ENCODE measurements at places on chromosomes 1 and 21.

- DNase-seq = no peak
Observed at GRCh38 chr1:80917225-80917624, 883.5 kb upstream of the ADGRL2 start.

DNA sequence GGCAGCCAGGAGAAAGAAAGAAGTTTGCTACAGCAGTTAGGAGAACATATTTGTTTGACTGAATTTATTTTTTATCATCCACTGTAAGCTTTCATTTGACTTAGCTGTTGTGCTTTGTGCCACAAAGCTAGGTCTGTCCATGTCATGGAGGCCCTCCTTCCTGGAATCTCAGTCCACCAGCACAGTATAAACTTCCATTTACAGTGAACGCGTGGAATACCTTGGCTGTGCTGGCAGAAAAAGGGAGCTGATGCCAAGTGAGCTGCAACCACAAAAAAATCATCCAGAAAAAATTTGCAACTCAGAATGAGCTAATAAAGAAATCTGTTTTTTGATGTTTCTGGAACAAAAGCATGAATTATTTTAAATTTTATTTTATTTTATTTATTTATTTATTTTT is 72.6 kb downstream of the ATP6V1G3 start:
- no peak for DNase-seq

DNA sequence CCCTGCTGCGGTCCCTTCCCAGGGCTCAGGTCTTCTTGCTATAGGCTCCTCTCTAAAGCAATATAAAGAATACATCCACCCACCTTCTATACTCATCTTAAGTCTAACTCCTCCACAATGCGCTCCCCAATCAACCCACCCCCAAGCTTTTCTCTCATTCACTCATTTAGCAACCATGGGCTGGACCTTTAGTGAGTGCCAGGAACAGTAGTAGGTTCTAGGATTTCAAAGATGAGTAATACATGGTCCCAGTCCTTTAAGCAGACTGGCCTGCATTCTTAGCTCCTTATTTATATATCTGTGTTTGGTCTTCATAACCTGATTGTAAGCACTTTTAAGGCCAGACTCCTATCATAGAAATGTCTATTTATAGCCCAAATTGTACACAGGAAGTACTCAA is 5.9 kb downstream of the CAMK1G start:
- DNase-seq = no peak

DNA sequence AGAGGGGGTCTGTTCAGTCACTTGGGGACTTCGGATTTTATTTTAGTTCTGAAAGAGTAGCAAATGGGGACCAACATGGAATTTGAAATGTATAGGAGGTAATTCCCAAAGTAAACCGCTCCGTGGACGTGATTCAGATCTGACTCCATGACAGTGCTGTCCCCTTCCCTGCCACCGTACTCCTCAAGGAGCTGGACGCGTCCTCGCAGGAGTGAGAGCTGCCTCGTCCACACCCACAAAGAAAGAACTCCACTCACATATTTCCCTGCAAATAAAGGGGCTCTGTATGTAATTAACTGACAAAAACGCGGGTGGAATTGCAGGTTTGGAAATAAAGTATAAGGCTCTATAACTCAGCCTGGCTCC is 183.6 kb downstream of the ETS2 start:
- no peak for DNase-seq

DNA sequence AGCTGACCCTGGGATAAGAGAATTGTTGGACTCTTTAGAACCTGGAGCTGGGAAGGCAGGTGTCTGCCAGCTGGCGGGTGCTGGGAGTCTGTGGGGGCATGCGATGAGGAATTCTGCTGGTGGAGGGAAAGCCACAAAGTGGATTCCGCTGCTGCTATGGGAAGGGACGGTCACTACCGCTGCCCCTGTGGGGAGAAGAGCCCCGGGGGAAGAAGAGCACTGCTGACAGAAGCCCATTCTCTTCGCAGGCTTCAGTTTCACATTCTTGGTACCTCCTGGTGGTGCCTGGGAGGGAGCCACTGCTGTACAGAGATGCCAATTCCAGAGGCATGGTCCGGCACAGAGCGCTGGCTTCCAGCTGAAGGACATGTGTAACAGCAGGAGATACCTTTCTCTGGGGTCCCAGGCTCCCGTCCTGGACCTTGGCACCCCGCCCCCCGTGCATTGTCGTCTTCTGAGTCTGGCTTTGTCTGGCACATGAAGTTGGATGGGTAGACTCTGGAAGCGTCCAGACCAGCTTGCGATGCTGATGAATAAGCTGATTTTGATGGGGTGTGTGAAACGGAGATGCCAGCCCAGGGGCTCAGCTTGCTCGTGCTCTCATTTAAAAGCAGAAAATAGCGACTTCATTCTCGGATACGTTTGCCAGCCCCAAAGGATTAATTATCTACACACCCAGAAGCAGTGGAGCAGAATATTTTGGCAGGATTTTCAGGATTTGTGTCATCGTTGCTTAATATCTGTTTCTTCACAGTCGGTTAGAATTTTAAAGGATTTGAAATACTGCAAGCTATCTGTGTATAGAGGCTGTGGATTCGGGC is 13.2 kb downstream of the PDXK start:
- no peak for DNase-seq

GRCh38 chr1:6243053-6243834 is 735 bp upstream of the HES3 start:
- no peak for DNase-seq

DNA sequence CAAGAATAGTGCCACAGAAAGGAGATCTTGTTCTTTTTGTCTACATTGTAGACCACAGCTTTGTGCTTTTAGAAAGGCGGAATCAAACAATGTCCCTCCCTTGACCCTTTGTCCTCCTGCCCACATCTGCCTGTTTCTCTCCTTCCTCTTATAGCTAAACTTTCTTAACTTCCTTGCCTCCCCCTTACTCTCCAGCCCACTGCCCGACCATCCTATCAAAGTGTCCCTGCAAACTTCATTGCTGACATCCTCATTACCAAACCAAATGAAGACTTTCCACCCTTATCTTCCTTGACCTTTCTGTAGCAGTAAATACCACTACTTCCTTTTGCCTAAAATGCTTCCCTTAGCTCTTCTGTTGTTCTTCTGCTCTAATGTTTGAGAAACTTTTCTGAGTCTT is 5.0 kb downstream of the SELP start:
- DNase-seq = no peak

- no peak for DNase-seq
Observed at GRCh38 chr1:152645146-152645545, 18.0 kb upstream of the LCE2D start.

DNA sequence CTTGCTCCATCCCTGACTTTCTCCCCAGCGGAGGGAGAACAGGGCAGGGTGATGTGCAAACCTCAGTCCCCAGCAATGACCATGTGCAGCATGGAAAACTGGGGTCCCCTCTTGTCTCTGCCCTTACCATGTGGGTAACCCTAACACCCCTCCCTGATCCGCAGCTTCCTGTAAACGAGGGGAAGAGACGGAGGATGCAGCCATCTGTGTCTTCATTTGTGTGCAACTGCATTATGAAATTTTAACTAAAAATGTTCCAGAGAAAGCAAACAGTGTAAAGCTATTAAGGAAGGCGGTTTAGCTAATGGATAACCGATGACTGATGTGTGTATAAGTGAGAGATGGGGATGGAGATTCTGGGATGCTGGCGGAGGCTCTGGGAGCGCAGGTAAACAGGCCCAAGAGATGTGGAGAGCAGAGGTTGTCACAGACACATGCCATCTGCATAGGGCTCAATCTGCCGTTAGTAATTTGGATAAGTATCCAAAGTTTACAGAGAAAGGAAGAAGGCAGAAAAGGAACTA is 206.6 kb downstream of the DSCAM start:
- DNase-seq = no peak

GRCh38 chr1:246032984-246033383 is 474.1 kb downstream of the SMYD3 start:
- no peak for DNase-seq

GRCh38 chr21:35414507-35415139 is 365.5 kb upstream of the RUNX1 start:
- no peak for DNase-seq

DNA sequence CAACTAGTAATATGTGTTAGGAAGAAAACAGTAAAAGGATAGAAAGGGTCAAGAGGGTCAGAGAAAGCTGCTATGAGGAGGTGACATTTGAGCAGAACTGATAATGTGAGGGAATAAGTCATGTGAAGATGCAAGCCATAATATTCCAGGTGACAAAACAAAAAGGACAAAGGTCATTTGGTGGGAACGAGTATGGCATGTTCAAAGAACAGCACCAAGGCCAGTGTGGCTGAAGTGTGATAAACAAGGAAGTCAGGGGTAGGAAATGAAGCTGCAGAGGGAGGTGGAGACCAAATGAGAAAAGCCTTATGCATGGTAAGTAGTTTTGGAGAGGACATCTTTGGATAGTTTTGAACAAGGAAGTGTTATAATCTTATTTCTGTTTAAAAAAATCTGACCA is 46.7 kb downstream of the LPGAT1 start:
- DNase-seq = no peak

DNA sequence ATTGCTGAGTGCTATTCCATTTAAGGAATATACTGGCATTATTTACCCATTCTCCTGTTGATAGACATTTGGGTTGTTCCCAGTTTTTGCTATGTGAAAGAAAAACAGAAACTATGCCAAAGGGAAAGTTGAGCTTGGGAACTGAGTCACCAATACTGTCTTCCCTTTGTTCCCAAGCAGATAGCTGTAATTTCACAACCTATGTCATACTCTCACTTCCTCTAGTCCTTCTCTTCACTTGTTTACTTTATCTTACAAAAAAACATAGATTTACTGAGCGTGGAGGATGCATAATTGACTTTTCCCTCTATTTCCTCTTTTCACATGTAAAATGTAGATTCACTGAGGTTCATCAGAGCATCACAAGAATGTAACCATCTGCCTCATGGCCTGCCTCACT is 32.4 kb upstream of the PGBD5 start:
- no peak for DNase-seq

DNA sequence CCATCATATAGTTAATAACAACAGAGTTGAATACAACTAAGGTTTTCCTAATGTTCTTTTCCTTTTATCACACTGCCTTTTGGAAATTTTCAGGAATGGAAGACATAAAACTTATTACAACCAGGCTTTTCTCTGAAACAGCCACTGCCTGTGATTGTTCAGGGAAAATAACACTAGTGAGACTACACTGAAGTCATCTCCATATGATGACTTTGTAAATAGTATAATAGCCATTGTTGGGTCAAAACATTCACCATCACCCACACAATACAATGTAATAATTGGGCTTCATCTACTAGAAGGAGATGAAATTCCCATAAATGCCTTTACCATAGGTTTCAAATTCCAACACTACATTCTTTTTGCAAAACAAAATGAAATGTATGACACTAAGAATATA is 5.0 kb downstream of the TESK2 start:
- DNase-seq = no peak

DNA sequence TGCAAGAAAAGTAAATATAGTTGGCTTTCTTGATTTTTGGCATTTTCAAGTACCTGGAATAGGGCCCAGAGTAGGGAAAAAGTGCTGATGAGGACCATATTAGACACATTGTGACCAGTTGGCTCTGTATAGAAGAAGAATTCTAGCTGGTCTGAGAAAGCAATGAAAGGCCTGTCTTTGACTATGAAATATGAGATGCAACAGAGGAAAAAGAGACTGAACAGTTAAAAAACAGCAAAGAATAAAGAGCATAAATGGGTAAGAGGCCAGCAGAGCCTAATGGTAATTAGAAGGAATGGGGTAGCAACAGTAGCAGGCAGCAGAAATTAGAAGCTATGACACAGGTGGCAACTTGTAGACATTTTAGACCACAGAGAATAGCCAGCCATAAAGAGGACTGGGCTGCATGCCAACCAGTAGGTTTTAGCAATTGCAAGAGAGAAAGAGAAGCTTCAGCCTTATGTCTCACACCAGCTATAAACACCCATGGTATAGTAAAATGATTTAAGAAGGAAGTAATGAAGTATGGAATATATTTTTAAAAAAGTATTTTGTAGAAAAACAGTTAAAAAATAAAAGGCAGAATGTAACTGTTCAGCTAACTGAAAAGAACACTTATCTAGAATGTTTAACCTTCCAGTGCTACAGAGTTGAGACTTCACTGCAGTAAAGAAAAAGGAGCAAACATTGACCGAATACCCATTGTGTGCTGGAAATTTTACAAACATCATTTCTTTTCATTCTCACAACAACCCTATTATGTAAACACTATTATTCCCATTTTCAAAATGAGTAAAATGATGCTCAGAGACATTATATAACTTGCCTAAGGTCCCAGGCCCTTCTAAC is 114.1 kb downstream of the LHX4 start:
- DNase-seq = no peak

- DNase-seq = no peak
Observed at GRCh38 chr1:174968750-174969244, 30.9 kb upstream of the CACYBP start.

- DNase-seq = no peak
Observed at GRCh38 chr1:27473755-27474154, 16.2 kb downstream of the WASF2 start.

GRCh38 chr1:152960452-152961044 is 9.9 kb upstream of the SPRR4 start:
- DNase-seq = no peak

DNA sequence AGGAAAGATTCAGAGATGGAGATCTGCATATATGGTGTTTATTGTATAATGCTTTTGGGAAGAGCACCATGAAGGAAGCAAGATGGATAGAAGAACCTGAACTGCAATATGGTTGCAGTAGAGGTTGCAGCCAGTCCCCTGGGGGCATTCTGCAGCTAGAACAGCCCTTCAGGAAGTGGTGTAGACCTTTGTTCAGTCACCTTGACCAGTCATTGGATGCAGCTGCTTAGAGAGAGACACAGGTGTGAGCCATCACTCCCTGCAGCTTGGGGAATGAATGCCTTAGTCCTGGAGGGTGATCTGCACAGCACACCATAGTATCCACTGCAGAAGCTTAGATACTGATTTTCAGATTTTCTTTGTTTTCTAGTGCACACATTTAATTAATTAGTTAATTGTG is 42.3 kb downstream of the NEK7 start:
- no peak for DNase-seq

GRCh38 chr1:6954591-6954990 is 169.3 kb downstream of the CAMTA1 start:
- no peak for DNase-seq

DNA sequence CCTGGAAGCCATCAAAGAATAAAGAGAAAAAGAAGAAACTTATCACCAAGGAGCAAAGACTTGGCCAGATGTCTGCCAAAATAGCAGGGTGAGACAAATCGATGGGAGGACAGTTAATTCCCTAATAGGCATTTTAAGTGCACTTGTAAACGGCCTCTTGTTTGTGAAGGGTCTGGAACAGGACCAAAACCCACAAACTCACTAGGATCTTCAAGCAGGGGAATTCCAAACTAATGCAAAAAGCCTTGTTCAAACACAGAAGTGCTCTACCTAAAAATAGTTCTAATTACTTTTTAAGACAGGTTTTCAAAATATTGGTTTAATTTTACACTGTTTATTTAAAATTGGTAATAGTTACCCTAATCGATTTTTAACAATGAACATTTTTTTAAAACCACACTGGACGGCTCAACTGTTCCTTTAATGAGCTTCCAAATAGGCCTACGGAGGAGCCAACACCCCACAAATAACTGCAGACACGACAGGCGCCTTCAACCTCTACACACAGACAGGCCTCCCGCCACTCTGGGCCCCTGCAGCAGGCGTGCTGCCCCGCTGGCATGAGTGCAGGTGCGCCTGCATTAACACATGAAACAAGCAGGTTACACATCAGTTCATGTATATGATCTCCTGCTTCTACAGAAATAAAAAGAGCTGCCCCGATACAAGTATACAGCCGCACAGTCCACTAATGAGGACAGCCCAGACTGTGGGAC is 15.8 kb downstream of the UBE2G2 start:
- no peak for DNase-seq

Measured in activated T-helper 1 cell treated with anti-CD3 and anti-CD28 coated beads, Interleukin-2, amount 50 U/mL, for 16 hours (primary cell).